Stimulated activated naive CD4-positive, alpha-beta T cell treated with Interleukin-2 at 50 U/mL for 16 hours (primary cell): ENCODE measurements at places on chromosomes 16 and 17.

DNA sequence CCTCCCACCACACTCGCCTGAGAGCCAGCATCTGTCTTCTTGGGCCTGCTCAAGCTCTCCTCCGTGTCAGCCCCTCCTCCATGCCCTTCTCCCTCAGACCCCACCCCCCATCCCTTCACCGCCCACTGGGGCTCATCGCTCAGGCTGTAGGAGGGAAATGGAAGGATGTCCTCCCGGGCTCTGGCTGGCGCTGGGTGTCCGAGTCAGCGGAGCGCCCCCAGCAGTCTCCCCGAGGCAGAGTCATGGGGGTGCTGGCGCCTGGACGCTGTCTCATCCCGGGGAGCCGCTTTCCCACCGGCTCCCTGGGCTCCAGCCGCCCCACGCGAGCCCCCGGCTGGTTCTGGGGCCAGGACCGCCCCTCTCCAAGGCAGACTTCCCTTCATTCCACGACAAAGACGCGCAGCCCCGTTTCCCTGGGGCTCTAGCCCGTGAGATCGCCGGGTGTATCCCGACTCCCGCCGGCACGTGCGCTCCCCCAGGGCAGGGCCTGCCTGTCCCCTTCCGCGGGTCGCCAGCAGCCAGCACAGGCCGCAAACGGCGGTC lies 428 bp upstream of the ANTKMT start:
- no peak for DNase-seq

GRCh38 chr16:17744921-17745572 lies 274.3 kb upstream of the XYLT1 start:
- DNase-seq: no peak

GRCh38 chr17:73773702-73774101 lies 129.5 kb upstream of the SDK2 start:
- DNase-seq: no peak

DNA sequence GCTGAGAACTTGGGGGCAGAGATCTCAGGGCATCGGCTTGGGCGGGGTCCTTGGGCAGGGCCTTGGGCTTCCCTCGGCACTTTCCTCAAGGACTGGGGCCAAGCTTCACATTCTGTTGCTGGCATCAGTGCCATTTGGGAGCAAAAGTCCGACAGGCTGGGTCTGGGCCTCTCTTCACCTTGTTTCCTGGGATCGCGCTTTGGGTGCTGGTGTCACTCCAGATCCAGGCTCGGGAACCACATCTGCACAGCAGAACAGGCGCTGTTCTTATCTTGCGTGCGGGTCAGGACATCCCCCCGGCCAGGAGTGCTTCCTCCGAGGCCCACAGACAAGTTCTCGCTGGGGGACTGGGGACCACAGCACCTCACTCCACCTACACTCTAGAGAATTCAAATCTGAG lies 31.1 kb upstream of the CDH15 start:
- DNase-seq: no peak

GRCh38 chr17:49681106-49681979 lies 3.4 kb upstream of the SPOP start:
- DNase-seq: no peak

DNA sequence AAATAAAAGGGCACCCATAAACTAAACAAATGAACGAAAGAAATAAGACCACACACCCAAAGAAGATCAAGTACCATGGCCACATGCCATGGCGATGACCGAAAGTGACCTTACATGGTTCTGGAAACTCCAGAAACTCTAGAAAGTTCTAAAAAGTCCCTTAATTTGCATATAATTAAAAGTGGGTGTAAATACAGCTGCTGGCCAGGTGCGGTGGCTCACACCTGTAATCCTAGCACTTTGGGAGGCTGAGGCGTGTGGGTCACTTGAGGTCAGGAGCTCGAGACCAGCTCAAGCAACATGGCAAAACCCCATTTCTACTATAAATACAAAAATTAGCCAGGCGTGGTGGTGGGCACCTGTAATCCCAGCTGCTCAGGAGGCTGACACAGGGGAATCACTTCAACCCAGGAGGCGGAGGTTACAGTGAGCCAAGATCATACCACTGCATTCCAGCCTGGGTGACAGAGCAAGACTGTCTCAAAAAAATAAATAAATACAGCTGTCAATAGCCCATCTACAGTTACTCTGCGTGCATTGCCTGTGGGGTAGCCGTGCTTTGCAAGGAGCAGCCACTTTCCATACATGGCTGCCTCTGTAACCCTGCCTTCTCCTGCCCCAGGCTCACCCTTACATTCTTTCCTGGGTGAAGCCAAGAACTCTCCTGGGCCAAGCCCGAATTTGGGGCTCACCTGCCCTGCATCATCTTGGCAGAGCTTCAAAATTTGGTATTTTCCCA lies 7.2 kb upstream of the ZNF778 start:
- DNase-seq: no peak

- no peak for DNase-seq
Measured at GRCh38 chr17:33651686-33652085, 358.6 kb upstream of the ASIC2 start.

GRCh38 chr16:64051824-64052223 lies 1070.0 kb downstream of the CDH11 start:
- no peak for DNase-seq

- DNase-seq: no peak
Measured at GRCh38 chr16:72989579-72990551, 58.1 kb downstream of the ZFHX3 start.

DNA sequence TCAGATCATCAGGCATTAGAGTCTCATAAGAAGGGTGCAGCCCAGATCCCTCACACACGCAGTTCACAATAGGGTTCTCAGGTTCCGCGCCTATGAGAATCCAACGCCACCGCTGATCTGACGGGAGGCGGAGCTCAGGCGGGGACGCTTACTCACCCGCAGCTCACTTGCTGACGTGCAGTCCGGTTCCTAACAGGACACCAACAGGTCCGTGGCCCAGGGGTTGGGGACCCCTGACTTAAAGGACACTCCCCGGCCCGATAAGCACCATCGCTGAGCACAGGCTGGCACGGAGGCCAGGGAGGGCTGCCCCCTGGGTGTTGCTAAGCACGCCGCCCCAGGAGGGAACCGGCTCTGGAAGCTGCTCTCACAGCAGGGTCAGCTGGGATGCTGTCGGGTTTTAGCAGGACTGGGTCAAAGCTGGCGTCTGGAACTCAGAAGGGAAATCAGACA lies 30.1 kb upstream of the BAHCC1 start:
- DNase-seq: peak; percentile 20

DNA sequence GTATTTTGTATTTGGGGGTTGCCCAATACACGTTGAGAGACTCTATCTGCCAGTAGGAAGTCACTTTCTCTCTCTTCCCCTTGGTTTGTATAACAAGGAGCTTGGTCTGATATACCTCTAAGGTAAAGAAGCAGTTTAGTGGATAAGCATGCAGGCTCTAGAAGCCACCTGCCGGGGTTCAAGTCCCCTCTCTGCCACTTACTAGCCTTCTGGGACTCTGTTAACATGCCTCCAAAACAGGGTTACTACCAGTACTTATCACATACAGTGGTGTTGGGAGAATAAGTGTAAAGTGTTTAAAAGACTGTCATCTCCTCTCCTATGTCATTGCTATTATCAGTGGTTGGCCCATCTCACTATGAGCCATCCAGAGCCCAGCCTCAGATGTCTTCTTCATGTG lies 156.1 kb upstream of the HS3ST3A1 start:
- DNase-seq: no peak

DNA sequence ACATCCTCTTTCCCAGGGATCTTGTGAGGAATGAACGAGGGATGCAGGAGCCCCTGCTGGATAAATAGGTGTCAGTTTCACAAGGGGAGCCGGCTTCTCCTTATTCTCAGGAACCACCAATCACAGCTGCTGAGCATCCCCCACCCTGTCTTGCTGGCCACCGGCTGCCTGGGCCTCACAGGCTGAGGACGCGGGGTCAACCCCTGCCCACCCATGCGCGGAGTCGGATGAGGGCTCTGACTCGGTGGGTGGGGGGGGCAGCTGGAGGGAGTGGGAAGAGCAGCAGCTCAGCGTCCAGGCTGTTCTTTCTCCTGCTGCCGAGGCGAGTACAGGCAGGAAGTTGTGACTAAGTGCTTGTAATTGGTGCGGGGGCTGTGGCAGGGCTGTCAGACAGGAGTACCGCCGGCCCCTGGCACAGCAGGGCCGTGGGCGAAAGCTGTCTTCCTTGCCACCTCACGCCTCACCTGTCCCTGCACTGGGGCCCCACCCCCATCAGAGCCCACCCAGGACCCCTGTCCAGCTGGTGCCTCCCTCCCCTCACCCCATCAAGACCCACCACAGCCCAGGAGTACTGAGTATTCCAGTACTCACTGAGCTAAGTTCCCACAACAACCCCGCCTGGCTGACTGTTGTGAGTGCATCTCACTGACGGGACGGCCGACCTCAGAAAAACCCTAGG lies 11.0 kb upstream of the DPEP1 start:
- DNase-seq: peak; percentile 70

DNA sequence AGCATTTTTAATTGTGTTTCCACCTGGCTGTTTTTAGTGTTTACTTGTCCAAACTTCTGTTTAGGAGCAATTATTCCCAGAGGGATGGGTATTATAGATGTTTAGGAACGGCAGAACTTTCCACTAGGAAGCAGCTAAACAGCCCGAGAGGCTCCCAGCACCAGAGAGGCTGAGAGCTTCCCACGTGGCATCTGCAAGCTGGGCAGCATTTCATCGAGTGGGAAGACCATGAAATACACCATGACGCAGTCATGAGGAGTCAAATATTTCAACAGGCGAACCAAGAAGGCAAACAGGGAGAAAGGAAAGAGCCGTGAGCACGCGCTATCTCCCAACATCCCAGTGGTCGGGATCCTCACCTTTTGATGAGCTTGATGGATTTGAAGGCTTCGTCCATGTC lies 24.1 kb downstream of the TMEM204 start:
- DNase-seq: no peak

DNA sequence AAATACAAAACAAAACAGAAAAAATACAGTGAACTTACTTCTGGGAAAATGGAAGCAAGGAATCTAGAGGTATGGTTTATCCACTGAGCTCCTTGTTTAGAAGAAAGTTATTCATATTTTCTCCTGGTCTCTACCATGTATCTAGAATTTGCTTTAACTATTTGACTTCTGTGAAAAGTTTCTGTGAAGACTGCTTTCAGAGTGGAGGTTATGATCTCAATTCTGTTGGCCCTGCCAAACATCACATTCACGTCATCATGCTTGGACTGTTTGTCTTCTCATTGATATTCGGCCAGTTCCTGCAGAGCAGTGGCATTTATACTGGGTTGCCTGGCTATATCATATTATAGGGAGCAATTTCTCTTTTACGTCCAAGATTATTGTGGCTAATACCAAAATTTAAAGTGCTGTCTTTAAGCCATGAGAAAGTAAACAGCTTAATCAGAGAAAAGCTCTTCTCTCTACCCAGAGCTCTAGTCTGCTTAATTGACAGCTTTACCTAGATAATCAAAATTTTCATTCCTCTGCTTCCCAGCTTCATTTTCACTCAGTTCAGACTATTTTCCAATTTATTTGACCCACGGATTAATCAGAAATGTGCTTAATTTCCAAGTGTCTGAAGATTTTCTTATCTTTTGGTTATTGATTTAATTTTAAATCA lies at the start of gene ABCA8:
Gene ABCA8 (minus strand): TSS at position 212 of the 661 bp plus-strand sequence. CDS start 13,358 bp downstream, outside the sequence.
- DNase-seq: no peak

DNA sequence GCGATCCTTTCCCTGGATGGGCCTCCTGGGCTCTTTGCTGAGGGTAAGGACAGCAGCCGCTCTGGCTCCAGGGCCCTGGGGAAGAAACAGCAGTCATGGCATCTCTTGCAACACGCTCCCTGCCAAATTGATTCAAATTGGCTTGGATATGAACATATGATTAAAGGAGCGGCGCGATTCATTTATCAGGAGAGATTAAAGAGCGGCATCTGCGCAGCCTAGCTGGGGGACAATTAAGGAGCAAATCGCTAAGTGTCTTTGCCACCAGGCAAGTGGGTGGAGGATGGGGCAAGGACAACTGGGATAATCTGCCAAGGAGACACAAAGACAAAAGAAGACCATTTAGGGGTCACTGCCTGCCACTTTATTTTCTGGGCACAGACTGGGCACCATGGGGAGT lies 27.8 kb downstream of the PIPOX start:
- DNase-seq: no peak

DNA sequence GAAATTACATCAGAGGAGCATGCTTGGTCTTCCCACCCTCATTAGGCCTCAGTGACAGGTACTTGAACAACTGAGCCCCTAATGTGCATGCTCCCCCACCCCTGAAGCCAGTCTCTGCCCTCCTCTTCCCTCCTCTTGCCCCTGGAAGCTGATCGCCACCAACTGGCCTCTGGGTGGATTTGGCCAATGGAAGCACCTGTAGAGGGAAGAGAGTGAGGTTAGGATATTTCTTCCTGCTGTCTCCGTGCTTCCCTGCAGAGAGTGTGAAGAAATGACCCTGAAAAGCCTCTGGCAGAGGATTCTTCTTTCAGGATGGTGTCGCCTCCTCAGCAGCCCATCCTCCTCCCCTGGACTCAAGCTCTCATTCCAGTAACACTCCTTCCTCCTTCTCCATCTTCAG lies 5.9 kb upstream of the CBLN1 start:
- DNase-seq: no peak

DNA sequence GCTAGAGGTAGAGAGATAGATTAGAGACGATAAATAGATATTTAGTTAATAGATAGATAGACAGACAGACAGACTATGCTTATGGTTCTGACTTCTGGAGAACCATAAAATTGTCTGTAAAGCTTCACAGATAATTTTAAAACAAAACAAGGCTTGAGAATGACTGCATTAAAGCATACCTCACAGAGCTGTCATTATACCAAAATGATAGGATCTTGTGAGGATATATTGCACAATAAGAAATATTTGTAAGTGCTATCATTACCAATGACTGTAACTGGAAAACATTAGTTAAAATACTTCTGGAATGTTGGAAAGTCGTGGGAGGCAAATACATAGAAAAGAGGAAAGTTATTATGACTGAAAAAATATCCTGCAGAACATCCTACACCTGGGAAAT lies 3.6 kb upstream of the OR1E1 start:
- no peak for DNase-seq

DNA sequence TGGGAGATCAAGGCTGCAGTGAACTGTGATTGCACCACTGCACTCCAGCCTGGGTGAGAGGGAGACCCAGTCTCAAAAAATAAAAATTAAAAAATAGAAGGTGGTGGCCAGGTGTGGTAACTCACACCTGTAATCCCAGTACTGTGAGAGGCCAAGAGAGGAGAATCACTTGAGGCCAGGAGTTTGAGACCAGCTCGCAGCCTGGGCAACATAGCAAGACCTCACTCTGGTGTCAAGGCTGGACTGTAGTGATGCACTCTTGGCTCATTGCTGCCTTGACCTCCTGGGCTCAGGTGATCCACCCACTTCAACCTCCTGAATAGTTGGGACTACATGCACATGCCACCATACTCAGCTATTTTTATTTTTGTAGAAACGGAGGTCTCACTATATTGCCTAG lies 13.3 kb downstream of the RFFL start:
- DNase-seq: no peak

DNA sequence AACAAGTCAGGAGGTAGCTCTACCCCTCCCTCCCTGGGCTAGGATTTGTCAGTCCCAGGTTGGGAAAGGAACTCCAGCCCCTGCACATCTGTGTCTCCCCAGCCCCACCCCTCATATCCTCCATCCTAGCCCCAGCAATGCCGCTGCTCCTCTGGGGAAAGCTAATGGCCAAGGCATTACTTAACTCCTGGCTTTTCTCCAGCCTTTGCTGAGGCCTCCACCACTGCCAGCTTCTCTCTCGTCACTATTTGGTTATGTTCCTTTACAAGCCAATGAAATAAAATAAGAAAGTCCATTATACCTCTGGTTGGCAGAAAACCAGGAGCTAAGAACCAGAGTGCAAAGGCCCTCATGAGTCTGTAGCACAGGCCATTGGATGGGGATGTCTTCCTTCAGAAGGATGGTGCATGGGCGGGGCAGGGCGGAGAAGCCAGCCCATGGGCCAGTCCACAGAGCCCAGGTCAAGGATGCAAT lies 171.0 kb downstream of the CCDC182 start:
- DNase-seq: no peak
